AG08395 (cell line): ENCODE measurements at places on chromosomes 16 and 17.

DNA sequence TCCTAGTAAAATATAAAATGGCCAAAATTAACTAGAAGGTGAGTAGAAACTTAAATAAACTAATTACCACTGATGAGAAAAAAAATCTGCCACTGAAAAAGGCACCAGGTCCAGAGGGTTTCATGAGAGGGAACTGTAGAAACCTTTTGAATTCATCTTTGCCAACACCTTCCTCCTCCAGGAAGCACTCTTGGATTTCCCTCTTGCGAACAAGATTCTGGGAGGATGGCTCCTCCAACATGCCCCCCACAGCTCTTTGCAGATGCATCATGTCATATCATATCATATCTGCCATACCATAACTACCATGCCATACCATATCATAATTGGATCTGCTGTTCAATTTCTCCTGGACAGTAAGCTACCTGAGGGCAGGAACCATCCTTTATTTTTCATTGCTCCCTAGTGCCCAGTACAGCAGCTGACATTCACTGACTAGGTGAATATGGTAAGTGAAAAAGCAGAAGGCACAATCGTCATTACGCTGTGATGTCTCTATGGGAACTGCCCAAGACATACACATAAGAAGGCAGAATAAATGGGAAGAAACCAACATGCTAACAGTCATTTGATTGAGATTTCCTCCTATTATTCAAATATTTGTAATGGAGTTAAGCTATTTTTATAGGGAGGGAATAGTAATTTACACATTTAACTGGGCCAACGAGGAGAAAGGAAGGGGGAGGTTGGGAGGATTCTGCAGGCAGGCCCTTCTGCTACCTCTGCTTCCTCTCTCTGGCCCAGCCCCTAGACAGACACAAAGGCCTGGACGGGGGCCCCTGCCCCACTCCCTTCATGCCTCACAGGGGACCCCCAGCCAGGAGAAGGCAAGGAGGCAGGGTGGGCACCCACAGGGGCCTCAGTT lies 110.1 kb upstream of the SMURF2 start:
- DNase-seq = no peak

DNA sequence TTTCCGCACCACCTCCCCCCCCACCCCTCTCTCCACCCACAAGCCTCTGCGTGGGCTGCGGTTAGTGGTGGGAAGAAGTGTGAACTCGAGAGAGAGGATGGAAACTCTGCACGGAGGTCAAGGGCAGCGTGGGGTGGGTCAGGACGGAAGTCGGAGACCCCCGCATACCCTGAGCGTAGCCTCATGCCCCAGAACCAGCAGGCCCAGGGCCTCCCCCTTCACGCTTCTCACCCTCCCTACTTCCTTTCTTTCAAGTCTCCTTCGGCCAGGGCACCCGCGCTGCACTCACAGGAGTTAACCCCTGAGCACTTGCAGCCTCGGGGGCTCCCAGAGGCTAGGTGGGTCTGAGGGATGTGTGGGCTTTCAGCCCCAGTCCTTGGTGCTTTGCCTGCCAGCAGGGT lies 9.2 kb downstream of the TBKBP1 start:
- DNase-seq = no peak

DNA sequence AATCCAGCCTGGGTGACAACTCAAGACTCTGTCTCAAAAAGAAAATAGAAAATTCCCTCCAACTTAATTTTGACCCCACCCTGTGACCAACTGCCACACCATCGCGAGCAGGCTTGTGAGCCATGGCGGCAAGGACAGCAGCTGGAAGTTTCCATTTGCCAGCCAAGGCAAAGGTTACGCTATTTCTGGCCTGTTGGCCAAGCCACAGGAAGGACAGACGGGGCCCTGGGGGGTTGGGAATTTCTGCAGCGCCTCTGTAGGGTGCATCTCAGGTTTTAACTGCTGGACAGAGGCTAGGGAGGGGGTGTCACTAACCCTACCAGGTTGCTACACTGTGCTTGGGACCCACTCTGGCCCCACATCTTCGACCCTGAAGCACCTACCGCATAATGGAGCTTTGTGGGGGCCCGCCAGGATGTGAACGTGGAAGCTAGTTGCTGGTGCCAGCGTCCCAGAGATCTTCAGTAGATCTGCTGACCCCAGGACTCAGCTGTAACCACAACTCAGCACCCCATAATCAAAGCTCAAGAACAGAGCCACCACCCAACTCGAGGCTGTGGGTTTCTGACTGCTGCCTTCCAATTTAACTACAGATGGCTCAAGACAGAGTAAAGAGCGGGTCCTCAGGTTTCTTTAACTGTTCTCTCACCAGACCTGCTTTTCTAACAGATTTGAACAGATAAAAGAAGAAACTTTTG lies 10.9 kb downstream of the KIFC3 start:
- no peak for DNase-seq

DNA sequence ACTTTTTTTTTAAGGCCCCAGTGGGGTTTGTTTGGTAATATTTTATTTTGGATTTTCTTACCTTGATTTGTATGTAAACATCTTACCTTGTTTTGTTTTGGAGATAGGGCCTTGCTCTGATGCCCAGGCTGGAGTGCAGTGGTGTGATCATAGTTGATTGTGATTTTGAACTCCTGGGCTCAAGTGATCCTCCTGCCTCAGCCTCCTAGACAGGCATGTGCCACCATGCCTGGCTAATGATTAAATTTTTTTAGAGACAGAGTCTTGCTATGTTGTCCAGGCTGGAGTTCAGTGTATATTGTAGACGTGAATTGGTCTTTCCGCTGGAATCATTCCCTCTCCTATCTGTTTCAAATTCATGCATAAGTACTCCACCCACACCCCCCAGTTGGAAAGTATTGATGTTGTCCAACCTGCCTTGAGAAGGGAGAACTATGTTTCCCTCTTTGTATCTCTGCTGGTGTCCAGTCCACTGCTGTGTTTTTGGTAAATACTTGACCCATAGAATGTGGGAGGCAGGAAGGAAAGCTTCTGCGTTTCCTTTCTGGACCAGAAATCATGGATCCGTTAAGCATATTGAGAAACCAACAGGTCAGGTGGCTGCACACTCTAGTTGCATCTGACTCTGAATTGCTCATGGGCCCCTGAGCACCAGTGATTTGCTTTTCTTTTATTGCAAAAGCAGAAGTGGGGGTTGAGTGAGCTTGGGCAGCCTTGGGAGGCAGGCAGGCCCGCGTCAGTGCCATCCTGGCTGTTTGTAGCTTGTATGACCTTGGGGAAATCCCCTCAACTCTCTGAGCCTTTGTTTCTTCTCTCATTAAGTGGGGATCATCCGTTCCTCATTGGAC lies 25.0 kb downstream of the RMI2 start:
- no peak for DNase-seq

GRCh38 chr16:56355786-56356275 lies 69.5 kb downstream of the AMFR start:
- no peak for DNase-seq

DNA sequence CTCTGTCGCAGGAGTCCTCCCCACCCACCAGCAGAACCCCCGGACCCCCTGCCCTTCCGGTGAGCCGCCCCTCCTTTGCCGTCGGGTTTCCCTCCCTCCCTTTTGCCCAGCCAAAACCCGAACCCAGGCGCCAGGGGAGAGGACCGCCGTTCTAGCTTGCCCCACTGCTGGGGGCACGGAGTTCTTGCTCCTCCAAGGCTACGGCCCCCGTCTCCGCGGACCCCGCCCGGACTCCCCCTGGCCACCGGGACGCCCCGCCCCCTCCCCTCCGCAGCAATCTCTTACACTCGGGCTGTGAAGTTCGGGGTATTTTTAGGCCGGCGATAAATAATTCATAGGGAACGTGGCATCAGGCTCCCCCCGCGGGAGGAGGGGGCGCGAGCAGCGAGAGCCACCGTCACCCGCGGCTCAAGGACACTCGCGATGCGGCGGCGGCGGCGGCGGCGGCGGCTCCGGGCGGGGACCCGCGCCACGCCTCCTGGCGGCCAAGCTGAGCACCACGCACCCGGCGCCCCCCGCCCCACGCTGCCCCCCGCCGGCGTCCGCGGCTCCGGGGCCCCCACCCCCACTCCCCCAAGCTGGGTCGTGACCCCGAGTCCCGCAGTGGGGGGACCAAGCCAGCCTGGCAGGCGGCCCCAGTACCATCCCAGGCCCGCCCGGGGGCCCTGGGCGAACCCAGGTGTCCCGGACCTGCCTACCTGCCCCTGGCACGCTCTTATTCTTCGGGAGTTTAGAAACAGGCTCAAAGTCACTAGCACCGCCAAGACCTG lies at the start of gene GRIN2C:
GRIN2C (minus strand) TSS at position 427 of the 770 bp plus-strand sequence. CDS start 4,793 bp downstream, outside the sequence.
- no peak for DNase-seq

DNA sequence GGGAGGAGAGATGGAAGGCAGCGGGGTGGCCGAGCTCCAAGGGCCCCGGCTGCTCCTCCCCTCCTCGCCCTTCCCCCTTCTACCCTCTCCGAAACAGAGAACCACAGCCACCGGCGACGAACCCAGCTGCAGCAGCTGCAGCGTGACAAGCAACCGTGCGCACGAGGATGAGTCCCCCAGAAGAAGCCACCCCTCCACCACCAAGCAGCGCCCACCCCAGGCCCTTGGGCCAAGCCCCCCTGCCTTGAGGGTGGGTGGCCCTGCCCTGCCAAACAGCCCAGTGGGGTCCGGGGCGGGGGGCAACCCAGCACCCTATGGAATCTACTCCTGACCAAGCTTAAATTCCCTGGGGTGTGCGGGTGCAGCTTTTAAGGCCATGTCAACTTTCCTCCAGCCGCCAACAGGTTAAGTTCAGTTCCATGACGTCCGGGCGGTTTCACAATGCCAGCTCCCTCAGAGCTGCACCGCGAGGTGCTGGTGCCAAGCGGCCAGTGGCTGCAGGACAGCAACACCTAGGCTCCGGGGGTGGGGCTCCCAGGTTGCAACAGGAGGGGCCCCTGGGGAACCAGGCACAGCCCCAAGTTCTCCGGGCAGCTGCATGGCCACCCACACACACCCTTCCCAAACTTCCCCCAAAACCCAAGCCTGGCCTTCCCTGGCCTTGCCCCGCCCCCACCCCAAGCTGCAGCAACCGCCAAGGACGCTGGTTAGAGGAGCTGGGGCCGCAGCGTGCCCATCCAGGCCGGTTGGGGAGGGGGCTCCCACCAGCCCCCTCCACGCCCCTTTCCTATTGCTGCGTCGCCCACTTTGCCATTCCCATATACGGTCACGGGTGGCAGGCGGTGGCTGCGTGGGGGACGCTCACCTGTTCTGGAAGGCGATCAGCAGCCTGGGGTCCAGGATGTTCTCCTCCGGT lies 2.0 kb downstream of the CBX4 start:
- DNase-seq = peak; percentile 41

DNA sequence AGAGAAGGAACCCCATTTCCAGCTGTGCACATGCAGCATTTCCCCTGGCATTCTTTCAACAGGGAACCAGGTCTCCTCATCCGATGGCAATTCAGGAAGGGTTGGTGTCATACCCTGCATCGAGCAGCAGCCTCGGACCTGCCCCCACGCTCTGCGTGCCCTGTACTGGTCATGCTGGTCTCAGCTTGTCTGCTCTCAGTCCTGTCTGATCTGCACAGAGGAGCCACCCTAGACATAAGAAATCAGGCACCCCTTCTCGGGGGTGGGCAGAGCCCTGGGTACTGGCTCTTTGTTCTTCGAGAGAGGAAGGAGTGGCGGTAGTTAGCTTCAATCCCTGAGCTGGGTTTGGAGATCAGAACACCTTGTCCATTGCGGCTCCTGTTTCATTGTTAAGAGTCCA lies 162.0 kb upstream of the RPH3AL start:
- no peak for DNase-seq

DNA sequence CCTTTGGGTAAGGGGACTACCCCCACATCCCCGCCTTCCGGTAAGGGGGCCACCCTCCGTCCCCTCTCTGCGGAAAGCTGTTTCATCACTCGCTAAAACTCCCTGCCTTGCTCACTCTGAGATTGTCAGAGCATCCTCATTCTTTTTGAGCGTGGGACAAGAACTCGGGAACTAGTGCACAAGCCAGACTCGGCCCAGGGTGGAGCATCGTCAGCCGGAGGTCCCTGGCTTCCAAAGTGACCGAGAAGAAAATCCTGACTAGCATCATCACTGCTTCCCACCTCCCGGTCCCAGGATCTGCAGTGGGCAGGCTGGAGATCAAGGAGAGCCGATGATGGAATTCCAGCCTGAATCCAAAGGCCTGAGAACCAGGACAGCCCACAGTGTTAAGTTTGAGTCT lies 380.3 kb downstream of the SEC14L1 start:
- DNase-seq = no peak

DNA sequence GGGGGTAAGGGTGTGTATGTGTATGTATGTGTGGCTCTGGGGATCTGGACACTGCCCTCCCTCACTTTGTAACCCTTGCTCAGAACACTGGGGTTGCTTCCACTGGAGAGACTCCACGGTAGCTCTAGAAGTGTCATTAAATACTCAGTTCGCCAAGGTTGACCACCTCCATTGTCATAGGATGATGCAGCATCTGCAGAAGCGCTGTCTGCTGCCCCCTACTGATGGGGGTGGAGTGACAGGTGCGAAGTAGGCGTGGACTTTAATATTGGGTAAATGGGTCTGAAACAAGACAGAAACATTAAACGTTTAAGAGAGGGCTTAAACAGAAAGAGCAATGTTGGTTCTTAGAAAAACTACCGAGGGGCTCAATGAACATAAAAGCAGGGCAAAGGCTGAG lies 35.5 kb upstream of the STAC2 start:
- DNase-seq = no peak

- DNase-seq = peak; percentile 74
Observed at GRCh38 chr17:73191443-73192205, 1.2 kb upstream of the COG1 start.

GRCh38 chr16:67481561-67482232 lies 740 bp upstream of the ATP6V0D1 start:
- DNase-seq = no peak

DNA sequence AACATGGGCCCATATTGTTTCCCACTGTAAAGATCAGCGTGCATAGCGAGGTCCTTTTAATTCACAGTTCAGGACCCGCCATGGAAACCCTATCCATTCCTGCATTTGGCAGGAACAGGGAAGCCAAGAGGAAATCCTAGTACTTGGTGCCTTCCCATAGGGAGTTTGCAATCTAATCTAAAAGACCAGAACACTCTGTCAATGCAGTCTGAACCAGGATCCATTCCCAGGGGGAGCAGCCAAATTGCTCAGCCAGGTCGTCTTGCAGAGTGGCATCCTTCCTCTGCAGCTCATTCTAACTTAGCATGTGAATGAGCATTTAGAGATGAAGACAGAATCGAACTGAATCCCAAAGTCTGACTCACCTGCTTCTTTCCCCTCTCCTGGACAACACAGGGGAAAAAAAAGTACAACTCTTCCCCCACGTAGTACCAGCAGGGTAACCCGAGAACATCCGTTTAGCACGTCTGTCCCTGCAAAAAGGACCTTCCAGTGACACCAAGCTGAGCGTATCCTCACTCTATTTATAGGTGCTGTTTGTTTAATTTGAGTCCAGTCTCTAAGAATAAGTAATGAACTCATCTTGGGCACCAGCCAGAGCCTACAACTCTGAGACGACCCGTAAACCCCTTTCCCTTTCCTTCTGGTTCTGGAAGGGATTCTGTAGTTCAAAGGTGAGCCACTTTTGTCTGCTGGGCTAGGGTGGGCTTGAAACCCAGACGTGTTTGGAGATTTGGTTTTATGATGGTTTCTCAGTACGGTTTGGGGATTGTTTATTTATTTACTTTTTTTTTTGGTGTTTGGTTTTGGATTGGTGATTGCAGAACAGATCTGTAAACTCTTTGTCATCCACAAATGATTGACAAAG lies 74.5 kb downstream of the ERCC4 start:
- no peak for DNase-seq

GRCh38 chr16:49581630-49582298 lies 208.2 kb downstream of the C16orf78 start:
- DNase-seq = no peak
